ENCODE measurements at places on chromosomes 2 and 18. TPM values are rescaled to one million over a fixed set of nuclear protein-coding genes. Genes with fewer than 3 reads are reported as not detected.

Gene DSC3
- polyA plus RNA-seq, result 0.02 TPM

Gene CTDSP1
- 66.6 TPM for polyA plus RNA-seq

Gene ATG16L1
- 32.8 TPM for polyA plus RNA-seq

Gene SLC4A5
- polyA plus RNA-seq, result 0.25 TPM

Gene NTSR2
- polyA plus RNA-seq, result not detected

Gene TUBB8B
- polyA plus RNA-seq, result not detected

GRCh38 chr2:26691881-26692278, 642 bp upstream of the KCNK3 start:
- no peak for DNase-seq

DNA sequence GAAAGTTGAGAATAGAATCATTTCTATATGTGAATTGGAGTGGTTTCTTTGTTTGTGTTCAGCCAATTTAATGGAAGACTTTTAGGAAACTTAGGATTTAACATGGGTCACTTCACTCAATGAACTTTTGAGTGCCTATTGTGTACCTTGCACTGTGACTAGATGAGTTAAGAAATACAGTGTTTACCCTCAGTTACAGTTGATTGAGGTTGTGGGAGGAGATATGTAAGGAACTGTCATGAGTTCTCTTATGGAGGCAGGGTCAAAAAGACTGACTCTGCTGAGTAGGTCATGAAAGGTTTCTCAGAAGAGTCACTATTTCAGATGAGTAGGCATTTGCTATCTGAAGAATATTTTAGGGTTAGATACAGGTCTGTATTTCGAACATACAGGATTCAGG, 98.6 kb downstream of the RAB3GAP1 start:
- DNase-seq, result no peak

DNA sequence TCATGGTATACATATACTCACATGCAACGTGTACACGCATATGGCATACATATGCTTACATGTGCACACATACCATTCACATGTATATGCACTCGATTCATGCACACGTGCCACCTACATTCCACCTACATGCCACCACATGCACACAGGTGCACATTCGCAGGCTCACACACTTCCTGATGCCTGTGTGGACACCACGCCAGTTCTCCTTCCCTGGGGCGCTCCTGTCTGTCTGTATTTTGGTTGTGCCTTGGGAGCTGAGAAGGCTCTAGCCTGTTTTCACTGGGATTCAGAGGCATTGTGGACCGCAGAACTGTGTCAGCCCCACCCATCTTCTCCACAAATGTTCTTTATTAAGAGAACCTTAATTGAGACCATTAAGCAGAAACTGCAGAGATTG, 96.6 kb upstream of the CTDP1 start:
- DNase-seq, result no peak

DNA sequence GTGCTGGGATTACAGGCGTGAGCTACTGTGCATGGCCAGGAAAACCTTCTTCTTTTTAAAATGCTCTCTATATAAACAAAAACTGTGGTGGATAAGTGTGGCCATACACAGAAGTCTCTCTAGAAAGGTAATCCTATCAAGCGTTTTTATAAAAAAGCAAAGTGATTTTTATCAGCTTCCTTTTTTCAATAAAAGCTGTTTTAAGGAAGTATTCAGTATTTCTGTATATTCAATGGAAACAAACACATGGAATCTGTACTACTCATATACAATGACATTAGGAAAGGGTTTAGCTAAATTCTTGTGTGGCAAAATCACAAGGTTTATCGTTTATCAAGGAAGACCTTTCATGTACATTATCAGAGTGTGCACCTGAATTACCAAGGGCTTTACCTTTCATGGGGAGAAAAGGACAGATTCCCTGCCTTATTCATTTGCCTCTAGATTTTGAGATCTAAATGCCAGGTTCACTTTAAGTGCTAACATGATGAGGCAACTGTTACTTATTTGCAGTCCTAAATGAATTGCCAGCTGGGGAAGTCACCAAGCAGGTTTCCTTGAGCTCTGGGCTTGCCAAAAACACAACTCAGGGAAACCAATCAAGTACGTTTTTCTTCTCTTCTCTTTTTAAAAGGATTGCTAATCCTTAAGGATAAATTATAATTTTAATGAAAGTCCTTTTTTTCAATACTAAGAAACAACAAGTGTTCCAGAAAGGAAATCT, 70.8 kb downstream of the RTN4 start:
- no peak for DNase-seq

DNA sequence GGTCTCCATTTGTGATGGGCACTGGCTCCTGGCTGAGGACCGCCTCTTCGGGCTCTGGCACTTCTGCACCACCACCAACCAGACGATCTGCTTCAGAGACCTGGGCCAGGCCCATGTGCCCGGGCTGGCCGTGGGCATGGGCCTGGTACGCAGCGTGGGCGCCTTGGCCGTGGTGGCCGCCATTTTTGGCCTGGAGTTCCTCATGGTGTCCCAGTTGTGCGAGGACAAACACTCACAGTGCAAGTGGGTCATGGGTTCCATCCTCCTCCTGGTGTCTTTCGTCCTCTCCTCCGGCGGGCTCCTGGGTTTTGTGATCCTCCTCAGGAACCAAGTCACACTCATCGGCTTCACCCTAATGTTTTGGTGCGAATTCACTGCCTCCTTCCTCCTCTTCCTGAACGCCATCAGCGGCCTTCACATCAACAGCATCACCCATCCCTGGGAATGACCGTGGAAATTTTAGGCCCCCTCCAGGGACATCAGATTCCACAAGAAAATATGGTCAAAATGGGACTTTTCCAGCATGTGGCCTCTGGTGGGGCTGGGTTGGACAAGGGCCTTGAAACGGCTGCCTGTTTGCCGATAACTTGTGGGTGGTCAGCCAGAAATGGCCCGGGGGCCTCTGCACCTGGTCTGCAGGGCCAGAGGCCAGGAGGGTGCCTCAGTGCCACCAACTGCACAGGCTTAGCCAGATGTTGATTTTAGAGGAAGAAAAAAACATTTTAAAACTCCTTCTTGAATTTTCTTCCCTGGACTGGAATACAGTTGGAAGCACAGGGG, 5.5 kb downstream of the TMEM37 start:
- no peak for DNase-seq

GRCh38 chr18:35088921-35089320, 47.7 kb downstream of the MAPRE2 start:
- DNase-seq, result no peak

DNA sequence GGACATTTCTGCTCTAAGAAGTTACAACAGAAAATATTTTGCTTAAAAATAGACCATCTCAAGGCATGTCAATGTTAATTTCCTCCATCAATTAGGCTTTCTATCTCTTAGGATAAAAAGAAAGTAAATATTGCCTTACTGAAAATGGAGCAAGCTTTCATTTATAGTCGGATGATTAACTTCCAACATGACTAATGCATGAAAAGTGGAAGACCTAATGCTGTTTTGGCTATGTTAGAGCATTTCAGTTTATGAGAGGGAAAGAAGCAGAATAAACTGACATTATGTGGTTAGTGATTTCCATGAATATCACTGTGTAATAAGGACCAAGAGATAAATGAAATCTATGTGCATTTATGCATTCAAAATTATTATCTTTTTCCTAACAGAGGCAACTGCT, 475.2 kb upstream of the UBE2E3 start:
- no peak for DNase-seq

GRCh38 chr18:12391487-12392165, 14.6 kb upstream of the AFG3L2 start:
- peak; percentile 42 for DNase-seq

DNA sequence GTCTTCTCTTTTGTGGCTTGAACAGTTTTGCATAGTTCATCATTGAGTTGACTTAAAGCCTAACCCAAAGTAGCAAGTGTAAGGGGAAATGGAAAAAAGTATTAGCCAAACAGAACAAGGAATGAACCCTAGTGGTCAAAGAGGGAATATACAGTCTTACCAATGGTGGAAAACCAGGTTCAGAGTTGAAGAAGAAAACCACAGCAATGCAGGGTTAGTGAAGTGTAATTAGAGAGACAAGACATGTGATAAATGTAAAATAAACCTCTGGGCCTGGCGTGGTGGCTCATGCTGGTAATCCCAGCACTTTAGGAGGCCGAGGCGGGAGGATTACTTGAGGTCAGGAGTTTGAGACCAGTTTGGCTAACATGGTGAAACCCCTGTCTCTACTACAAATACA, 2.4 kb downstream of the TTN start:
- DNase-seq, result no peak

DNA sequence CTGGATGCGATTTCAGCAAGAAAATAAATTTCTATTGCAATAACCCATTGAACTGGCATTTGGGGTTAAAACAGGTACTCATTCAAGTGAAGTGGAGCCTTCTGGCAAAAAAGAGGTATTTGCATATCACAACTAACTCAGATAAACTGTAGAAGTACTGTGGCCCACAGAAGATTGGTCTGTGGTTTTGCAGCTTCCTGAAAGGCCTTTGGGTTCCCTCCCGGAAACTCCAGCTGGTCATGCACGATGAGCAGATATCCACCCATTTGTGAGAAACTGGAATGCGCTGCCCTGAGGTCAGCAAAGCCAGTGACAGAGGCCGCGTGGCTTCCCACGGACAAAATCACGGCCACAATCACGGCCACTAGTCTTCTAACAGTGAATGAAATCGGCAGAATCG, 106.3 kb downstream of the EPHA4 start:
- no peak for DNase-seq

- DNase-seq, result no peak
These were observed 91.6 kb downstream of the TTC27 start for GRCh38 chr2:32719430-32719829.

DNA sequence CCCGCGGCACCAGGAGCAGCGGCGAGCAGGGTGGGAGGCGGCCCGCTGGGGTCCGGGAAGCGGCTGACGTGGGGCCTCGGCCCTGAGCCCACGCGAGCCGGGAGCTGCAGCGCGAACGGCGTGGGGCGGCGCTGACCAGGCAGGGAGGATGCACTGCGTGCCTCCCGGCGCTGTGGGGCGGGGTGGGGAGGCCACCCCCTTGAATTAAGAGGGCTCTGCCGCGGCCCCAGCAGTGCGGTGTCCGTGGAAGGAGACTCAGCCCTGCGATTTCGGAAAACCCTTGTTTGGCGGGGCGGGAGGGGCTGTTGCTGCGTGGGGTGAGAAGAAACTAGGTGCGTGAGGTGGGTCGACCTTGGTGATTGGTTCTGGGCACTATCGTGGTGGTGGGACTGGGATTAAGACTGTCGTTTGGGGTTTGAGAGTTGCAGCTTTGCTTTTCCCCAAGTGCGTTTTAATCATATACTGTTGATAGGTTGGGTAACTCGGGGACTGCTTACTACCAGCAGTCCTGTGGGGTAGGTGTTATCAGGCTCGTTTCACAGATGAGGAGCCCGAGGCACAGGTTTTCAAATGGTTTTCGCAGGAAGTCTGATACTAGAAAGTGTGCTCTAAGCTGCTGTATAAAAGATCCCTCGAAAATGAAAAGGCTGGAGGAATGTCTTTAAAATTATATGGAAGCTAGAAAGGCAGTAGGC, 722 bp downstream of the ACSL3 start:
- no peak for DNase-seq

GRCh38 chr18:59961070-59961469, 61.3 kb downstream of the PMAIP1 start:
- DNase-seq, result no peak

Measured in AG04450 (cell line).